ENCODE measurements at places on chromosomes 5 and 9.

- DNase-seq = no peak
Measured at GRCh38 chr9:90020276-90020871, 415.6 kb downstream of the GADD45G start.

- no peak for DNase-seq
Measured at GRCh38 chr5:83991566-83992224, 271.0 kb upstream of the HAPLN1 start.

DNA sequence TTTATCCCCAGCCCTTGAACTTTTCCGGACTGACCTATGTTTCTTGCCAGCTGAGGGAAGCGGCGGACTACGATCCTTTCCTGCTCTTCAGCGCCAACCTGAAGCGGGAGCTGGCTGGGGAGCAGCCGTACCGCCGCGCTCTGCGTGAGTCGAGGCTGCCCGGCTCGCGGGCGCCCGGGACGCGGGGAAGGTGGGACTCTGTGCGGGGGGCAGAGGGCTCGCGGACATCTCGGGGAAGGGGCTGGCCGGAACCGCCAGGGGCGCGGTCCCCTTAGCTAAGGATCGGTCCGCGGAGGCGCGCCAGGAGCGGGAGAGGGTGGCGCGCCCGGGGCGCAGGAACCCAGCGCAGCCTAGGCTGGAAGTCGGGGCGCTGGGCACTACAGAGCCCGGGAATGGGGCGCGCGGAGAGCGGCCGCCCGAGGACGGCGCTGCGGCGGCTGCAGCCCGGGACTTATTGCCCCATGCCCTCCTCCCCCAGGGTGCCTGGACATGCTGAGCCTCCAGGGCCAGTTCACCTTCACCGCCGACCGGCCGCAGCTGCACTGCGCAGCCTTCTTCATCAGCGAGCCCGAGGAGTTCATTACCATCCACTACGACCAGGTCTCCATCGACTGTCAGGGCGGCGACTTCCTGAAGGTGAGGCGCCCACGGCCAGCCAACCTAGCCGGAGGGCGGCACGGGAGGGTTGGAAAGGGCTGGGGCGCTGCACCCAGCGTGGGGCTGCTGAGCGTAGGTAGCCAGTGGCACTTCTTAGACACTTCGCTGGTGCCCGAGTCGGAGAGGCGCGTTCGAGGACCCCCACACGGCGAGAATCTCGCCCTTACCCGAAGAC lies 922 bp downstream of the CRHBP start:
- no peak for DNase-seq

DNA sequence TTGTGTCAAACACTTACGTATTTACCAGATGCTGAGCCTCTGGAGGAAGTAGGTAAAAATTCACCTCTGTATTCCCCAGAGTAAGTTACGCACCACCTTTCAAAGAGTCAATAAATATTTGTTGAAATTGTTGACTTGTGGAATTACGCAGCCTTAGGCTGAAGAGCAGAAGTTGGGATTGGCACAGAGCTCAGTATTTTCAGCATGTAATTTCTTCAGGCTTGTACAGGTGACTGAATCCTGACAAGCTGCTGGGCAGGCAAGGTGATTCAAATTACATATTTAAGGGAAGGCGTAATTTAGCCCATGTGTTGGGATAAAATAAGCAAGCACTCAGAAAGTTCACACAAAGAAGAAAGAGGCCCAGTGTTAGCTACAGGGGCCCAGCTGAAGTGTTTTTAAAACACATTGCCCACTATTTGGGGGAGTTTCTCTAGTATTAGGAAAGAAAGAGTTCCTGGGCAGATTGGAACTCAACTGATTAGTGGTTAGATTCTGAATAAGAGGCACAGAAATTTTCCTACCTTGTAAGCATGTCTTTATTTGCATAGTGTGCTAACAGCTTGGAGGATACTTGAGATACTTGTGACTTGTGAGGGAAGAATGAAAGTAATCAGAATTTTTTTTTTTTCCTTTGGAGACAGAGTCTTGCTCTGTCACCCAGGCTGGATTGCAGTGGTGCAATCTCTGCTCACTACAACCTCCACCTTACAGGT lies 165.3 kb upstream of the FBXL7 start:
- DNase-seq = no peak

DNA sequence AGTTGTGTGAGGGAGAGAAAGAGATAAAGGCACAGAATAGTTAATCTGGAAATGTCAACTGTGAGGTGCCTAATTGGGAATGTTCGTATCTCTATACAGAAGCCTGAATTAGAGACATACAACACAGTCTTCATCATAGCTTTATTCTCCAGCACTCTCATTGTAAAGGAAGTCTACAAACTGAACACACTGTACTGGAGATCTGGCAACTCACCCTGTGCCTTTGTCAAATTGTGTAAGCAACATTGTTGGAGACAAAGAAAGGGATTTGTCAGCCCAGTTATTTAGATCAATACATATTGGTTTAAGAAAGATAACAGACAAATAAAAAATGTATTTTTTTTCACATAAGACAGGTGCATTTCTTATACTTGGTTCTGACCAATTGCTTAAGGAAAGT lies 832.9 kb upstream of the DMAC1 start:
- no peak for DNase-seq

GRCh38 chr9:107242073-107243030 lies 40.7 kb upstream of the RAD23B start:
- DNase-seq = no peak

DNA sequence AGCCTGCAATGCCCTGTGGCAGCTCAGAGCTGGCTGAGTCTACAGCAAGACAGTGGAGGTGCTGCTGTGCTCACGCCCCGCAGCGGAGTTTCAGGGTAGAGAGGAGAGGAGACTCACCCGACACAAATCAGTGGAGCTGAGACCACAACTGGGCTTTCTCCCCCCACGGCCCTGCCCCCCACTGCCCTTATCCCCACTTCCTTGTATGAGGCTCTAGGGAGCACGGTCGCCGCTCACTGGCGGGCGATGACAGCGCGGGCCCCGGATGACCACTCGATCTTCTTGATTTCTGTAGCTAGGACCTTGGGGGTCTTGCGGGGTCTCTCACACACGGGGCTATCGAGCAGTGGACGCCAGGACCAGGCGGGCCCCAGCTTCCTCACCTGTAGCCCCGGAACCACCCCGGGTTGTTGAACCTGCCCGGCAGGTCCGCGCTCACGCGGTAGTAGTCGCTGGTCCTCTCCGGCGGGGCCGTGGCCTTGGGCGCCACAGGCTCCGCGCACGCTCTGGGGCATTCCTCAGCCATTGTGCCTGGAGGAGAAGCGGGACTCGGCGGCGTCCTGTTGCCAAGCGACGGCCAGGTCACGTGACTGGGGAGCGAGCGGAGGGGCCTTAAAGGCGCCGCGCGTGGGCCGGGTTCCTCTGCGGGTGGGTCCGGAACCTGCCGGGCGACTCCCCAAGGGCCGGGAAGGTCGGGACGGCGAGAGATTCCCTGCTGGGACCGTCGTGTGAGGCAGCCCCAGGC lies 984 bp upstream of the MRPS2 start:
- peak; percentile 90 for DNase-seq

GRCh38 chr9:96318921-96319565 lies 17.1 kb upstream of the HSD17B3 start:
- DNase-seq = no peak

- DNase-seq = no peak
Measured at GRCh38 chr9:30774326-30774725, 1610.1 kb upstream of the ACO1 start.

GRCh38 chr5:128925973-128926372 lies 39.3 kb upstream of the SLC27A6 start:
- no peak for DNase-seq

DNA sequence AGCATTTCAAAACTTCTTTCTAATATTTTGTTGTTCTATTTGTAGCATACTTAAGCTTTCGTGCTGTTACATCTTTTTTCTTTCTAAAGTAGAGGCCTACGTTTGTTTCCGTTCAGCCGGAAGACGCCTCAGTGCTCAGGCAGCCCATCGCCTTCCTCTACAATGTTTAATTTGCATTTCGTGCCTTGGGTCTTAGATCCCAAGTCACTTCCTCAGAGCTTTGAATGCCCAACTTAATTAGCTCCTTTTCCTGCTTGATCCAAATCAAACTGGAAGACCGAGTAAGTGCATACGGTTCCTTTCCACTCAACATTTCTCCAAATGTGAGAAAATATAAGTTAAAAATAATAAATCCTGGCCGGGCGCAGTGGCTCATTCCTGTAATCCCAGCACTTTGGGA lies 43.2 kb downstream of the MRPL36 start:
- no peak for DNase-seq

DNA sequence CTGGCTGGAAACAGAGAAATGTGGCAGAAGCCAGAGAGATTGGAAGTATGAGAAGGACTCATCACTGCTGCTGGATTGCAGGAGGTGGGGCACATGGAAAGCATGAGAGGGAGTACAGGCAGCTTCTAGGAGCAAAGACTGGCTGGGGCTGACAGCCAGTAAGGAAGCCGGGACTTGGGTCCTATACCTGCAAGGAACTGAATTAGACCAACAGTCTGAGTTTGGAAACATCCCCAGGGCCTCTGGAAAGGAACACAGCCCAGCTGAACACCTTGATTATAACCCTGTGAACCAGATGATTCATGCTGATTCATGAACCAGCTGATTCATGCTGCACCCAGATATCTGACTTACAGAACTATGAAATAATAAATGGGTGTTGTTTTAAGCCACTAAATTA lies 93.4 kb downstream of the OSTF1 start:
- no peak for DNase-seq

- no peak for DNase-seq
Measured at GRCh38 chr5:2013301-2014057, 130.8 kb upstream of the IRX4 start.

GRCh38 chr5:5826911-5827310 lies 404.4 kb downstream of the ICE1 start:
- no peak for DNase-seq

DNA sequence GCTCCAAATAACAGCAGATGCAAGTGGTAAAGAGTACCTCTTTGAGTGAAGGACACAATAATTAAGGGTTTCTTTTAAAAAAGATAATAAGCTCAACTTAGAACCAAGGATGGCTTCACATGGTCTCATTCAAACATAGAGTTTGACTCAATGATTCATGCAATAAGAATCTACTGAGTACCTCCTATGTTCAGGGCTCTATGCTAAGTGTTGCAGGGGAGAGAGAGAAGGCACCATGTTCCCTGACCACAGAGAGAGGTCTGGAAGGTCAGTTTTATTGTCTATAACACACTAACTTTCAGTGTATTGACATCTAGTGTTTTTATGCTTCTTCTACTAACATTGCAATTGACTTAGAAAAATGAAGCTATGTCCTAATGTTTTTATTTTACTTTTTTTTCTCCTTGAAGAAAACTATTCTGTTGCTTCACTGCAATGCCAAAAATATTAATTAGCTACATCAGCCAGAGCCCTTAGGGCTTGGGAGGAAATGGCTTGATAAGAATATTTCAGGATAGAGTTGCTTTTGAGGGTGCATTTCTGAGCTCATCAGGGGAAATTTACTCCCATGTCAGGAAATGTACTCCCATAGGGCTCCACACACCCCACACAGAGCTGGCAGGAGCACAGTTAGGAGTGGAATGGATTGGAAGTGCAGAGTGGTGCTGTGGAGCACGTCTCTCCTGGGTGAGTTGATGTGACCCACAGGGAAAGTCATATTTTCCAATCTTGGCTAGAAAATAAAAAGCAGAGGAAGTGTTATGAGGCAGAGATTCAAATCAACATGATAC lies 106.6 kb downstream of the PDE8B start:
- no peak for DNase-seq

GRCh38 chr5:14239404-14239803 lies 96.3 kb downstream of the TRIO start:
- no peak for DNase-seq

GRCh38 chr9:93652604-93653592 lies 76.5 kb downstream of the PHF2 start:
- no peak for DNase-seq

GRCh38 chr5:40410964-40411635 lies 268.6 kb upstream of the PTGER4 start:
- no peak for DNase-seq

GRCh38 chr9:13116292-13116691 lies 163.2 kb downstream of the MPDZ start:
- no peak for DNase-seq

GRCh38 chr5:53041071-53041692 lies 52.0 kb downstream of the ITGA2 start:
- DNase-seq = peak; percentile 14

DNA sequence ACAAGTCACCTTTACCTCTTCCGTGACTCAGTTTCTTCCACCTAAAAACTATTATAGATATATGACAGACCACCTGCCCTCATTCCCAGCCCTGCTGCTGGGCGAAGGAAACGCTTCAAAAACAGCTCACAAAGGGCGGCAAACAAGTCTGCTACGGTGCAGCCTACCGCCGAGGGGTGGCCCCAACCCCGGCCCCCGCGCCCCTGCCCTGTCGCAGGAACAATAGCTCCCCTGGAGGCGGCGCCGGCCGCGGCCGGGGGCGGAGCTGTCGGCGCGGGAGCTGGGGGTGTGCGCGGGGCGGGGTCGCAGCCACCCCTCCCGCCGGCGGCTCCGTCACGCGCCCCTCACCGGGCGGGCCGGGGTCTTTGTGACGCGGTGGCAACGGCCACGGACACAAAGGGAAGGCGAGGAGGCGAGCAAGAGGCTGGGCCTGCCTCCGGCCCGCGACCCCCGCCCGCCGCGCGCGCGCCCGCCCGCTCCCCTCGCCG lies at the start of gene TMEFF1:
Gene TMEFF1 (plus strand): TSS at position 362 of the 488 bp plus-strand sequence. CDS start 396 bp downstream, outside the sequence.
- DNase-seq = peak; percentile 74

GRCh38 chr5:151967865-151968264 lies 43.2 kb upstream of the GLRA1 start:
- no peak for DNase-seq

DNA sequence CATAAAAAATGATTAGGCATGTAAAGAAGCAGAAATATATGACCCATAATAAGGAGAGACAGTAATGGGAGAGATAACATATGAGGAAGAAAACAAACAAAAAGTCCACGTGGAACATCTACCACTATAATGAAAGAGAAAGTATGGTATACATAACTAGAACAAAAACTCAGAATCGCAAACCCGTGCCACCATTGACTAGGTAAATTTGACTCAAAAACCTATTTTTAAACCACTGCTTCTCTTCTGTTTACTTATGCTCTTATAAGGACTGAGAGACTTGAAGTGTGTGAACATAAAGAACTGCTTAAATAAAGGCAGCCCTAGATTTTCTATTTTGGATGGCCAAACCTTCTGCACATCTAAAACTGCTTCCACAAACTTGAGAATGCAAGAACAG lies 330.7 kb downstream of the CAAP1 start:
- no peak for DNase-seq

DNA sequence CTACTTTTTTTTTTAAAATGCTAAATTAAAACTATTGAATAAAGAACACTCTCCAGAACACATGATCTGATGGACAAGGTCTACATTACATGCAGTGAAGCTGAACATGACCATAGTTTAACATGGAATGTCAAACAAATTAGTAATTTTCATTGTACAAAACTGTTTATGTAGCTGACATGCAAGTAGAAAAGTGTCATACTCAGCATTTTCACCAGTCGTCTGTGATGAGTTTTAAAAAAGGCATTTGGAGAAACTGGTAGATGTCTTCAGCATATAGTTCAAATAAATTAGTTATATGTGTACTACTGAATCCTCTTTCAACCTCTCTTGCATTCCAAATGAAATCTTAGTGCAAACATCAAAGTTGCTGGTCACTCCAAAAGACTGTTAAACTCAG lies 301.9 kb downstream of the FER start:
- no peak for DNase-seq

GRCh38 chr9:121219530-121219929 lies 17.9 kb upstream of the RAB14 start:
- no peak for DNase-seq

Measured in GM10248 (cell line).